AG09319 (cell line): ENCODE measurements at places on chromosomes 13 and 19.

DNA sequence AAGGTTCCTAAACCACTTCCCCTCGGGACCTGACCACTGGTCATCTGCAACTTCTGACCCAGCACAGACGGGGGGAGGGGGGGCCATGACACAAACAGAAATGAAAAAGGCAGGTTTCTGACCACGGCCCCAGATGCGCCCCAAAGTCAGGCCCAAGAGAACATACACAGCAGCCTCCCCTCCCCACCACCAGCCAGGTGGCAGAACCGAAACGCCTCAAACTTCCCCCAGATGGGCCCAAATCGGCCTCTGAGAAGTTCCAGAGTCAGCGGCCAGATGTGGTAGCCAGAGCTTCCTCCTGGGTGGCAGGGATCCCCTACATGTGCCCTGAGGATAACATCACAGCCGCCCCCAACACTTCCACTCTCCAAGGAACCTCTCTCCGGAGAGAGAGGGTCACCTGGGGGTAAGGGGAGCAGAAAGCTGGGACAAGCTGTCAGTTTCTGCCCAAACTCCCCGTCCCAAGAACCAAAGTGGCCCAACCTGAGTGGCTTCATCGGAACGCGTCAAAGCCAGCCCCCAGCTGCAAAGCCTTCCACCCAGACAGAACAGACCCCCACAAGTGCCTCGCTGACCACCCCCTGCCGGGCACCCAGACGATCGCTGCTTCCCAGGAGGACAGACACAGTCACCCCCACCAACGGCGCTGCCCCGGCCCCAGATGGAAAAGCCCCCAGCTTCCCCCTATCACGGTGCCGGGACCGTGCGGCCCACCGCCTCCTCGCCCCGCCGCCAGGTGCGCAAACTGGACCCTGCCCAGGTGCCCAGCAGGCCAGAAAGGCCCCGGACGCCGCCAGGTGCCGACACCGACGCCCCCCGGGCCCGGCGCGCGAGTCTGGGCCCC is 800 bp downstream of the ELL start:
- DNase-seq: no peak

DNA sequence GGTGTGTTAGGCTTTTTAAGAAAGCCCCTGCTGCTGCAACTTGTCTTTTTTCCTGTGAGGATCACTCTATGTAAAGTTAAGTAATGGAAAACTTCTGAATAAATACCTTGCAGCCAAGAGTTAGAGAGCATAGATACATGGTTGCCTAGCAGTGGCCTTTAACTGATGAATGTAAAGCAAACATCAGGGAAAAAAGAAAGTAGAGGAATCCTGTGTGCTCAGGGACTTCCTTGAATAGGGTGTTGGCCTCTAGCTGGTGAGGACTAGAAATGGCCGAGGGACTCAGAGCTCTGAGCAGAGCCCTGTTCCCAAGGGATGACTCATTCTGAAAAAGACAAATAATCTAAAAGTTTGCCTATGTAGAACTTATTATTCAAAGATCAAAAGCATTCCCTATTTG is 135.7 kb downstream of the MIPEP start:
- DNase-seq: no peak

DNA sequence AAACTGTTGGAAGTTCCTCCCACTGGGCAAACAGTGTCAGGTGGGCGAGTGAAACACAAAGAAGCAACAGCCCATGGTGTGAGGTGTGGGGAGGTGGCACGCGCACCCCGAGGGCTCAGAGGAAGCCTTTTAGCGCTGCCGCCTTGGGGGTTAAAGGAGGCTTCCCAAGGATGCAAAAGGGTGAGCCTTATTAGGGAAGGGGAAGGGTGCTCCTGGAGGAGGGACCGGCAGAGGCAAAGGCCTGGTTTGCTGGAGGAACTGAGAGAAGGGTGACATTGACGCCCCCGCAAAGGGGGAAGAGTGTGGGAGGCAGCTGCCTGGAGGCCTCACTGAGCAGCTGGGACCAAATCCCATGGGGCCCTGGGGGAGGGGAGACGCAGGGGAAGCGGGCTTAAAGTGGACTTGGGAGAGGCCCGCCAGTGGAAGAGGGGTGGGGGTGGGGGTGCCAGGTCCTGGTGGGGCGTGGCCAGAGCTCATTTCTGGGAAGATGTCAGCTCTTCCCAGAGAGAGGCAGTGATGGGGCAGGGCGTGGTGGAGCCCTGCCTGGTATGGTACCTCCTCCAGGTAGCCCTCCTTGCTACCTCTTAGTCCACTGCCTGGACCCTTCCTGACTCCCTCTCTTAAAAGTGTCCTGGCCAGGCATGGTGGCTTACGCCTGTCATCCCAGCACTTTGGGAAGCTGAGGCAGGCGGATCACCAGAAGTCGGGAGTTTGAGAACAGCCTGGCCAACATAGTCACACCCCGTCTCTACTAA is 12.0 kb upstream of the FCHO1 start:
- DNase-seq: no peak

GRCh38 chr19:58054901-58055874 is 3.9 kb upstream of the ZNF135 start:
- DNase-seq: no peak

DNA sequence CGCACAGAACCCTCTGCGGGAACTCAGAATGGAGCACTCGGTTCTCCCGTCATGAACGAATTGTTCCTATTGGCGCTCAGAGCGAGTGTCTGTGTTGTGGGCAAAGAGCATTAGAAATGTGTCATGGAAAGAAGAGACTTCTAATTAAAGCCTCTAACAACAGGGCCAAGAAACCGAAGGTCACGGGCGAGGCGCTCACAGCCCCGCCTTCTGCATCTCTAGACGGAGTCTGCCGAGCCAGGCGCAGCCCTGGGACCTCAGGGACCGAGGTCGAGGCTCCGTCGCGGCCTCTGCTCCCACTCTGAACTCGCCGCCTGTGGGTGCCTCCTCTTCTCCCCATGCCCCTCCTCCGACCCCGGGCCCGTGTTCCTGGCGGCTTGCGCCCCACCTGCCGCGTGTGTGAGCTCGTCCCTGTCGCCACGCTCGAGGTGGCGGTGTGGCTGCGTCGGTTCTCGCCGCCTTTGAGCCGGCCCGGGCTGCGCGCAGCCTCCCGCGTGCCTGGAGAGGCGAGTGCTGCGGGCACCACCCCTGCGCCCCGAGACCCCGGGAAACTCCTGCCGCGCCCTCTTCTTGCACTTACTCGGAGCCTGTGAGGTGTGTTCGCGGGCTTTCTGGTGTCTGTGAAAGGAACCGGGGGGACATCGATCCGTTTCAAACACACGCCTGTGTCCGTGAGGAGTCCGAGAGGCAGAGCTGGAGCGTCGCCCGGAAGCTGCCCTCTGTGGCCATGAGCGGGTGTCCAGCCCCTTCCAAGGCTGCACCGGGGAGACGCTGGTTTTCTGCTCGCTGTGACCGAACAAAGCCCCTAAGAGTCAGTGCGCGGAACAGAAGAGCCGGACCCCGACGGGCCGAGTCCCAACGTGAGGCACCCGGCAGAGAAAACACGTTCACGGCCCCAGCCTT is 45.4 kb upstream of the SPACA7 start:
- no peak for DNase-seq

- no peak for DNase-seq
Measured at GRCh38 chr13:58687148-58687547, 1055.6 kb downstream of the PCDH17 start.

- DNase-seq: no peak
Measured at GRCh38 chr13:109271061-109271460, 515.3 kb downstream of the IRS2 start.
